ENCODE measurements at places on chromosomes 3 and 15.

DNA sequence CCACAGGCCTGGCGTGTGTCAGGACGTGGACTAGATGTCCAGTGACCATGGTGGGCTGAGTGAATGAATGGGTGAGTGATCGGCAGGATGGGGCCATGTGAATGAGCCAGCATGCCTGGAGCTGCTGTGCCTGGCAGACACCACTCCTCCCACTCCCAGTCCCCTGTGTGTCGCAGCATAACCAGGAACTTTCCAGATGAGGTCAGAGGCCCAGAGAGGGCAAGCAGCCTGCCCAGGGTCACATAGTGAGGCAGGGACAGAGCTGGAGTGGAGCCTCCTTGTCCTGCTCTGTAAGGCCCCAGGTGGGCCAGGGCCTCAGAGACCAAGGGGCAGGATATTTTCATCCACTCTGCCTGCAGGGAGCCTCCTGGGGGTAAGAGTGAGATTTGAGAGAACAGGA is 6.4 kb downstream of the IQSEC1 start:
- no peak for DNase-seq

GRCh38 chr15:48374472-48374871 is 43.2 kb downstream of the DUT start:
- no peak for DNase-seq

GRCh38 chr3:178507507-178508442 is 28.5 kb upstream of the KCNMB2 start:
- no peak for DNase-seq

DNA sequence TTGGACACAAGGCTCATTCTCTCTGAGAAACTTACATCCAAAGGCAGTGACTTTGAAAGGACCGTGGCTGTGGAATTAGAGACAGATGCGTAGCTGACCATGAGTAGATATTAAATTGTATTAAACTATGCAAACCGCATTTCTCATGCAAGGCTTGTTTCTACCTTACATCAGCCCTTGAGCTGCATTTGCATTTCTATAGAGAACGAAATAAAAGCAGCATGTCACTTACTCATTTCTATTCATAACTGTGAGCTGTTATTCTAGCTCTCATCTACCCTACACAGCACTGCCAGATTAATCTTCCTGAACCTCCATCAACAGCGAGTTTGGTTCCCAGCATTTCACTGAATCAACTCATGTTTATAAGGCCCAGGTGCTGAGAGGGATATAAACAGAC is 72.3 kb downstream of the THSD4 start:
- no peak for DNase-seq

GRCh38 chr3:130906374-130906995 is 12.6 kb downstream of the ATP2C1 start:
- no peak for DNase-seq

GRCh38 chr3:48411041-48411588 is 18.8 kb downstream of the PLXNB1 start:
- DNase-seq, result no peak

DNA sequence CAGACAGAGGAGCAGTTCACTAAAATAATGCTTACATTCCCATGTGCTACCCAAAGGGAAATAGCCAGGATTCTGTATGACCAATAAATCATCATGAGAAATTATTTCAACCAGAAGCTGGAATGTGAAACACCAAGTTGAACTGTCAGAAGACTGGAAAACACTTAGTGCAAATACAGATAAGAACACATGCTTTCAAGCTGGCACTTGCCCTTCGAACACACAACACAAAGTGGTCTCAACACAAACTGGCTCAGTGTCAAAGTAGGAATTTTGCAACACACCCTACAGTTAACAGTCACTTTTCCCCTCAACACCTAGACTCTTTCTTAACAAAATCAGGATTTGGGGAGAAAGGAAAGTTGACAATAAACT is 1.3 kb downstream of the FSD2 start:
- DNase-seq, result no peak

- DNase-seq, result peak; percentile 34
These were observed 21.5 kb downstream of the SSUH2 start for GRCh38 chr3:8622873-8623691.

GRCh38 chr15:90402767-90403166 is 14.7 kb downstream of the IQGAP1 start:
- no peak for DNase-seq

DNA sequence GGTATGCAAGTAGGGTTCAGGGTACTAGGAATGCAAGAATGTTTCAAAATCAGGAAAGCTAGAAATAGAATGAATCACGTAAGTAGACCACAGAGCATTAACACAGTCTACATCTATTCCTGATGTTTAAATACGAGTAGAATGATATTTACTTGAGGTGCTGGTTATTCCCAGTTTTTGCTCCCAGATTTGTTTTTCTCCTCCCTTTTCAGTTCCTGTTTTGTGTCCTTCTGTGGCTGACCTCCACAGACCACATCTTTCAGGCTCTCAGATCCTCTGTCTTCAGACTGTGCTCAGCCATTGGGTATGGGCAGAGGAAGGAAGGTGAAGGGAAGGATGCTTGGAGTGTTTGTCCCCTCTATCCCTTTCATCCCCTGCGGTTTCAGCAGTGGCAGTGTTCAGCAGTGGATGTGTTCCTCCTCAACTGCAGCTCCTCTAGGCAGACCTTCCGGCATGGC is 276.6 kb downstream of the ZNF621 start:
- DNase-seq, result no peak

- no peak for DNase-seq
These were observed 498.5 kb upstream of the GBE1 start for GRCh38 chr3:82259994-82260393.

- DNase-seq, result no peak
These were observed 302.0 kb downstream of the CLSTN2 start for GRCh38 chr3:140236836-140237501.

- DNase-seq, result no peak
These were observed 60.5 kb upstream of the KLF13 start for GRCh38 chr15:31265871-31266711.

- no peak for DNase-seq
These were observed 11.4 kb upstream of the FETUB start for GRCh38 chr3:186628756-186629155.

DNA sequence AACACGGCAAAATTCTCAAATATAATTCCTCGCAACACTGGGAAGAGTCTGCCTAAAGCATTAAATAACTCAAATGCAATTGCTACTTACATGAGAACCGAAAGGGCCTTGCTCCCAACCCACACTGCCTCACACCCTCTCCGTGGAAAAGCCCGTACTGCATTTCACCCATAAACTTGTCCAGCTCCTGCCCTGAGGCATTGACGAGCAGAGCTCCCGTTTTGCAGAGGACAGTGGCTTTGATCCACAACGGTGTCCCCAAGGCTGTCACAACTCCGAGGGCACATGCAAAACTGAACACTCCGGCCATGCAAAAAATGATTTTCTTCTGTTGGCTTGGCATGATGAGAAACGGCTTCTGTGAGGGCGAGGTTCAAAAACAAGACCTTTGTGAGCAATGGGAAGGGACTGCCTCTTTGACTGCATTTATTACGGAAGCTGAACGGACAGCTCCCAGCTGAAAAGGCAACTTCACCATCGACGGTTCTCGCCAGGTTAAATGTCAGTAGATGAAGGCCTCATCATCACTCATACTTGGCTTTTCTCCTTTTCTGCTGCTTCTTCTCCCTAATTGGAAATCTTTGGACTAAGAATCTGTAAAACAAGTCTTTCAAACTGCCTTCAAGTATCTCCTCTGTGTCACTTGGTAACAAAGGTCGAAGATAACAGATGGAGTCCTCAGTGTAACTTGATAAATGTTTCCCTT is at the start of gene CLRN1:
TSS of gene CLRN1 (minus strand) at position 362 of the 706 bp plus-strand sequence. CDS start at position 343, 19 bp downstream.
- DNase-seq, result no peak

DNA sequence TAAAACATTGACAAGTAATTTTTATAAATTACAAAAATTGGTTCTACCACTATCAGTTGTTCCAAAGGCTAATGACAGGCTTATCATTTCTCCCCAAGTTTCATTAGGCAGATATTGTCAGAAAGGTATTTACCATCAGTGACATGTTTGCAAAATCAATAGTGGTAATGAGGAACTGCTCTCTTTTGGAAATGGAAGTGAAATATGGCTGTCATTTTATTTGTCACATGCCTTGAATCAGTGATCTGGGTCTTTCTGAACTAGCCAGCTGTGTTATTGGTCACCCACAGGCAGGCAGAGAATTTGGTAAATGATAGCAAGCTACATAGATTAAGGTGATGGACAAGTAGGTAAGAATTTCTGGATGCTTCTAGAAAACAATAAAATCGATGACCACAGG is 268.0 kb upstream of the ARHGEF26 start:
- no peak for DNase-seq

DNA sequence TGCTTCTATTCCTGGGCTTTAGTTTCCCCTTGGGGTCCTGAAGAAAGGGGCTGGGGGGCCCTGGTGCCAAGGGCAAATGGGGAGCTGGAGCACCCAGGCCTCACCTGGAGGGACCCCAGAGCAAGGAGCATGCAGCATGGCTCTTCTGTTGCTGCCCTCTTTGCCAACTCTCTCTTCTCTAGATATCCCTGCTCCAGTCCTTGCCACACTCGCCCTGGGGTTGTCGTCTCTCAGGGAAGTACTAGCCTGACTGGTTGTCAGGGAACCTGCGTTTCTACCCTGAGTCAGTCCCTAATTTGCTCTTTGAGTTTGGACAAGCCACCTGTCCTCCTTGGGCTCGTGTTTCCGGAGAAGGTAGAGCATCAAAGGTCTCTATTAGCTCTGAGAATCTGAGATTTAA is 63.7 kb upstream of the UBE2Q2 start:
- no peak for DNase-seq

- no peak for DNase-seq
These were observed 648.8 kb upstream of the KCNMB2 start for GRCh38 chr3:177887475-177887874.

DNA sequence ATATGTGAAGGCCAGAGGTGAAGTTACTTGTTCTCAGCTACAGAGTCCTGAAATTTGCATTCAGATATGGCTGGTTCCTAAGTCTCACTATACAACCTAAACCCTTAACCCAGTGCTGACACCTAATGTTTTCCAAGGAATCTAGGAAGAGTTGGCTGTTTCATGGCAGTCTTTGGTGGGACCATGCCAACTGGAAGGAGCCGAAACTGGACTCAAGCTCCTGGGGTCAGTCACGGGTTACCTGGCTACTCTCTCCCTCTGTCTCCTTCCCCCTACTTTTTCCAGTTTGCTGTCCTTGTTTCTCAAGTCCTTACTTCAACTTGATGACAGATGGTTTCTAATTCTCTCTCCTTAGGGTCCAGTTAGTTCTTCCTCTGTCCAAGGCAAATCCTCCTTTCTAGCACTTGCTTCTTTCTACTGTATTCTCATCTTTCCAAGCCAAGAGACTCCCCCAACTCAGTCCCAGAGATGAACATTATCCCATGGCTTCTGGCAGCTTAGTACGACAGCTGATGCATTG is 88.6 kb upstream of the COL6A5 start:
- DNase-seq, result no peak

GRCh38 chr3:65284961-65285360 is 597.2 kb upstream of the ADAMTS9 start:
- DNase-seq, result peak; percentile 16

- DNase-seq, result no peak
These were observed 24.8 kb downstream of the AKAP13 start for GRCh38 chr15:85404918-85405866.

- DNase-seq, result no peak
These were observed 413.4 kb downstream of the MAGI1 start for GRCh38 chr3:65625305-65625704.

- no peak for DNase-seq
These were observed 276.6 kb downstream of the SHQ1 start for GRCh38 chr3:72571638-72572114.

DNA sequence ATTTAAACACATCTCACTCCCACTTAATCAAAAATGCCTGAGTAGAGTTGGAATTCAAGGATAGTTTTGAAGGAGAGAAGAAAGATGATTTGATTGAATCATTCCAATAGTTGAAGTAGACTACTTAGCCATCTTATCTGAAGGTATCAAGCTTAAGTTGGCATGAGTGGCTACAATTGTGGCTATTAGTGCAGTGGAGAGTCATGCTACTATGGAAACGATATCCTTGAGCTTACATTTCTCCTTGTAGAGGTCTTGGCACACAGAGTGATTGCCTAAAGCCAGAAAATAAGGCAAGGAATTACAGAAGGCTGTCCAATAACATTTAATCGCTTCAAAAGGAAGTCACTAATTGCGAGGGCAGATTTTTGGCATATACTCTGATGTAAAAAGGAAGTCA is 1022.7 kb downstream of the IGSF11 start:
- DNase-seq, result no peak

DNA sequence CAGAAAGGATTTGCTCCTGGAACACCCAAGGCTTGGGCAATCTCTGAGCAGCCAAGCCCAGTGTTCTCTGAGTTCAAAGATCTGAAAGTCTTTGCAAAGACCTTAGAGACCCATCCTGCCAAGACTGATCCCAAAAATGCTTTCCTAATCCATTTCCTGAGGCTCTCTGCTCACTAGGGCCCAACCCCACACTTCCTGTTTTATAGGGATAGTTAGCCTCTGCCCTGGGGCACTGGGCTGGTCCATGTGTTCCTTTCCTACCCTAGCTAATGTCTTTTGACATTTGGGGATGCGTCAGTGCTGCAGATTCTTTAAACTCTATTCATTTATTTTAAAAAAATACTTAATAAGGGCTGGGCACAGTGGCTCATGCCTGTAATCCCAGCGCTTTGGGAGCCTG is 372.7 kb downstream of the ROBO2 start:
- no peak for DNase-seq

DNA sequence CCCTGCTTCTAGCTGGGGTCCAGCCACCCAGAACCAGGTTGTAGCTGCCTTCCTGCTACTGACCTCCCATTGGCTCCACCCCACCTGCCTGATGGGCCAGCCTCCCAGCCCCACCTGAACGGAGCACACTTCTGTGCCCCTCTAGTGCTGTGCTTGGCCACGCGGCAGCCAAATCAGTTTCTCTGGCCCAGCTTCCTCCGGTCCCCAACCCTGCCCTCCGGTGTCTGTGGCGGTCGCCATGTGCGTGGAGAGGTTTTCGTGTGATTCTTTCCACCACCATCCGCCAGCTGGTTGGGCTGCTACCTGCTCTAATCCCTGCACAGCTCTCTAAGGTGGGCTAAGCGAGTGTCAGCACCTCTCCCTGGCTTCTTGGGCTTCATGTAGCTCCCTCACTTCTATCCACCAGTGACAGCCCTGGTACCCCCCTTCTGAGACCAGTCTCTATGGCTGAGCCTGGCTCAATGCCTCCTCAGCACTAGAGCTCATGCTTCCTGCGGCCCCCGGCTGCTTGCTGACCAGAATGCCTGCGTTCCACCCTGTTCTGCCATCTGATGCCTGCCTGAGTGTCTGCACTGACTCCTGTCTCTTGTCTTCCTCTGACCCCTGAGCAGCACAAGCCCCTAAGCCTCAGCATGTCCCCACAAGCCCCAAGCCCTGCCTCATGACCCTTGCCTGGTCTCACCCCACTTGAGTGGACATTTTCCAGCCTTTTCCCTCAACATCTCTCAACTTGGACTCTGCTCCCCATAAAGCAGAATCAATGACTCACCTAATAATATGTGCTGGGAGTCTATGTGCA is 23.2 kb upstream of the MAGEF1 start:
- no peak for DNase-seq

- no peak for DNase-seq
These were observed 51.9 kb downstream of the CA12 start for GRCh38 chr15:63329567-63330350.

GRCh38 chr3:84265768-84266167 is 693.0 kb upstream of the CADM2 start:
- no peak for DNase-seq

All from RCC 7860 (cell line).